ENCODE measurements at places on chromosomes 1 and 21.

DNA sequence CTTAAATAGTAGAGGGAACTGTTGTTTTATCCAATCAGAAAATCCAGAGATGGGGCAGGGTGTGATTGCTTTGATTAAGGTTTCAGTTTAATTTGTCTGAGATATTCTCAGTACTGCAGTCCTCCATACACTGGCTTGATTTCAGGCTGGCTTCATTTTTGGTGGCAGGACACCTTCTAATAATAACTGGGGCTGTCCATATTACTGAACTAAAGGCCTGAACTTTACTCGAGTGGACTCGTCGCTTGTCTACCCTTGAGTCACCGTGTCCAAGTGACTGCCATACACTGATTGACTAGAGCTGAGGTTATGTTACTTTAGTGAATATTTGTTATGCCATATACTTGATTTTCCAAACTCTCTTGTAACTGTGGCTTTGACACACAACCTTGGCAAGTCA lies 228.8 kb downstream of the DNAH14 start:
- no peak for DNase-seq

DNA sequence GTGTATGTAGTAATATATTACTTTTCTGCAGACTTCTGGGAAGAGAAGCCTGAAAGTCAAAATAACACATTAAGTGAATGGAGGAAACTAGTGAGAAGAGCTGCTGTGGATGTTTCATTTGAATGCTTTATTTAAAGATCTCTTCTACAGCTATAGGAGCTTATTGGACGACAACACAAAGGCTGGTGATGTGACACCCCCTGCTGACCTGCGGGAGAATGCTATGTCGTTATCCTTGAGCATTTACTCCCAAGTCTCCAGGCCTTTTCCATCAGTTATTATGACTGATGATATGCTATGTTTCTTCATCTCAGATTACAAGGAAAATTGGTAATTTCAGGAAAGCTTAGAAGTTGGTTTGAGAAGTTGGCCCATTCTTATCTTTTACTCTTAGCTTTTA lies 22.3 kb upstream of the PLA2G4A start:
- DNase-seq, result peak; percentile 16

- no peak for DNase-seq
Measured at GRCh38 chr1:201419746-201420607, 1.6 kb downstream of the TNNI1 start.

DNA sequence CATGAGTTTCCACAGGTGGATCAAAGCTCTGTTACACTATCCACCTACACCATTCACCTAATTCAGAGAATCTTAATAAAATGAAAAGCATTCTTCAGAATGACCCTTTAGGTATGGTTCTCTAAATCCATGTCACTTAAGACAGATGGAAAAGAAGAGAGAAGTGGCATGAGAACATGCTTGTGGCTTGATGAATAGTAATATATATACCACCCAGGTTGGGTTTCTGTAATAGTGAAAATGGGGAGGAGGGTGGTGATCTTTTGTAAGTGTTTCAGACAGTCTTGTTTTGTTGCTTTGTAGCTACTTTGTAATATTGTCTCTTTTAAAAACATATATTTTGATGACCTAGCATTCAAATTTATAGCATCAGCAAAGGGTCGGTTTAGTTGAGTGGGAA lies 469.8 kb downstream of the USP25 start:
- DNase-seq, result no peak

DNA sequence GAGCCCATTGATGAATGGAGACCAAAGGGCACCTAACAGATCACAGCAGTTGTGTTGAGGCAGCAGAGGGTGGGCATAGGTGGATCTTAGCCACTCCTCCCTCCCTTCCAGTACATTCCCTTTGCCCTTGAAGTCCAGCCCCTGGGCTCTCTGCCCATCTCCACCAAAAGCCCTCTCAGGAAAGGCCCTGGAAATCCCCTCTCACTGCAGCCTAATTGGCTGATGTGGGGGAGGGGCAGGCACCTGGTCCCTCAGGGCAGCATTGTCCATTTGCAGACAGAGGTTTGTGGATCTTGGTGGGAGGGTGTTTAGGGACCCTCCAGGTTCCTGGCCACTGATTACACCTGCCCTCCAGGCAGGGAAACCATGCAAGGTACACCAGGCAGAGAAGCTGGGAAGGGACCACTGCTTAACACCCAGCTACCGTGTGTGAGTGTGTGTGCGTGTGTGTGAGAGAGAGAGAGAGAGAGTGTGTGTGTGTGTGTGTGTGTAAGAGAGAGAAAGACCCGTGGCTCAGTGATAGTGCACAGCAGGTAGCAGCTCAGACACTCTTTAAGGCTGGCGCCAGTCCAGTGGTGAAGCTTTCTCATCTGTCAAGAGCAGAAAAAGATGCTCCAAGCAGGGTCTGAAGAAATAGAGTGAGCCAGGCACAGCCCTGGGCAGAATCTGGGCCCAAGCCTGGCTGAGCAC lies 71.1 kb downstream of the MATN1 start:
- DNase-seq, result no peak

- peak; percentile 62 for DNase-seq
Measured at GRCh38 chr1:25246600-25247023, 642 bp downstream of the RSRP1 start.

DNA sequence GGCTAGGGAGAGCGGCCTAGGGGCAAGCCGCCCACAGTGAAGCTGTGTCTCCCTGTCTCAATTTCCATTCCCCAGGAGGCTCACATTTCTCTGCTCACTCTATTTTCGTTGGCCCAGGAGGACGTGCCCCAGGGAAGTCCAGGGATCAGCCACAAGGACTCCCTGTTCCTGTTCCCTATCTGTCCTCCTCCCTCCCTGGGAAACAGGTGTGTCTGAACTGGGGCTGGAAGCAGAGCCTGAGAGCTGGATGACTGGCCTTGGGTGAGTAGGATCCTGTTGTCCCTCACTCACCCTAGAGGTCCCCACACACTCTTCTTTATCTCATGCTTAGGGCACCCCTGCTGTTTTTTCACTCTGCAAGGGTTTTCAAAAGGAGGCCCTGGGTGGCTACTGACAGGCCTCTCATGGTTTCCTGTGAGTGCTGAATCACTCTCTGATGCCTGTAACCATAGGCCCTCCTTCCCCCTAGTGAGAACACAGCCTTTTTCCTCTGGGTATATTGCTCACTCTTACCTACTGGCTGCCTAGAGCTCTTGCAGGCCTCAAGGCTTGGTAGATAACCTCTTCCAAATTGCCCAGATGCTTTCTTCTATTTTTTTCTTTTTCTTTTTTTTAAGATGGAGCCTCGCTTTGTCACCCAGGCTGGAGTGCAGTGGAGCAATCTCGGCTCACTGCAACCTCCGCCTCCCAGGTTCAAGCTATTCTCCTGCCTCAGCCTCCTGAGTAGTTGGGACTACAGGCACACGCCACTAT lies 3.3 kb upstream of the UTP11 start:
- DNase-seq, result peak; percentile 79

GRCh38 chr1:91683598-91683951 lies 182.9 kb downstream of the CDC7 start:
- DNase-seq, result no peak

DNA sequence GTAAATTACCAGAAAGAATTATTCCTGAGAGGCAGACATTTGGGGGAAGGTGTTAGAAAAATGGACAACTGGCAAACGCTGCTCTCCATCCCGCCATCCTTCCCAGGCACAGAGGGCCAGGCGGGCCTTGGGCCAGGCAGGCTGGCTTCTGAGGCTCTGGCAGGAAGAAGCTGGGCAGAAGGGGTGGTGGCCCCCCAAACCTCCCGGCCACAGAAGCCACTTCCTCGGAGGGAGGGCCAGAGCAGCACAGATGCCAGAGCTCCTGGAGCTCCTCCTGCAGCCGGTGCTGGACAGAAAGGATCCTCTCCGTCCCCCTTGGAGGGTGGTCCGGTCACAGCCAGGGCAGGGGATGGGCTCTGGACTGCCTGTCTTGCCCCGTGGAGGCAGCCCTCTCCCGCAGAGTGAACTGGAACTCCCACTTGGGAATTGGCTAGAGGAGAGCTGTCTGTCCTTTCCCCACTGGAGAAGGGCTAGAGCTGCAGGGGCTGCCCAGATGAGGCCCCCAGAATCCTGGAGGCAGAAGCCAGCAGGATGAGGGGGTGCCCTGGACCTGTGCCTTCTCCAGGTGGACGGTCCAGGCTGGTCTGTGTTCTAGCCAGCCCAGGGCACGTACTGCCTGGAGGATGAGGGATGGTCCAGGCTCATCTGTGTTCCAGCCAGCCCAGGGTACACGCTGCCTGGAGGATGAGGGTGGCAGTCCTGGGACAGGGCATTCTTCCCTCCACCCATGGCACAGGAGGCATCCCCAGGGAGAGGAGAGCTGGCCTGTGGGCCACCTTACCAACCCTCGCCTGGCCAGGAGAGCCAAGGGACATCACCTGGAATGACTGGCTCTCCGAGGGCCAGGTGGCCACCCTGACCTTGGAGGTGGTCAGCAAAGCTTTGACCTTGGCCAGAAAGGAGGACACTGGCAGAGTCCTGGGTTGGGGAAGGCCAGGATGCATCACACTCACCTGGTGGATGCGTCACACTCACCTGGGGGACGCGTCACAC lies 47.4 kb upstream of the ACTRT2 start:
- DNase-seq, result no peak

DNA sequence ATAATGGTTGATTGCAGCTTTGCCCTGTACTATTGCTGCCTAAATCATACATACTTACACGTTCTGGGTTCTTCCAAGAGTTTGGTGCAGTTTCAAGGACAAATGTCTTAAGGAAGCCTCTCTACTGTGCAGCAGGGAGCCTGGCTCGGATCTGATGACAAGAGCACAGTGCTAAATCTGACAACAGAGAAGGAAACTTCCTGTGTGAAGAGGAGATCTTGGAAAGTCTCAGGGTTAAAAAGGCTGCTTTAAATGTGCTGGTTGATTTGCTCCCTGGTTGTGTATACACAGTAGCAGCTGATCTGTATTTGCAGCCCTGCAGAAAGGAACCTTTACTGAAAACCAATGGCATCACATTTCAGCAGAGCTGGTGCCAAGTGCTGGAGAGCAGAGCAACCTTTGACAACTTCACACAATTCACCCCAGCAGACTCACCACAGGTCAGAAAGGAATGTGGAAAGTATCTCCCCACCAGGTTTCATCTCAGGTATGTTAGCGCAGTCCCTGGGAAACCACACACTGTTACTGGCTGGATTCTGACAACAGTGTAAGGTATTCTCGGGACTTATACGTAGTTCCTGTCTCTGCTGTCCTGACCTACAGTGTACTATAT lies 355.0 kb upstream of the ESRRG start:
- no peak for DNase-seq

DNA sequence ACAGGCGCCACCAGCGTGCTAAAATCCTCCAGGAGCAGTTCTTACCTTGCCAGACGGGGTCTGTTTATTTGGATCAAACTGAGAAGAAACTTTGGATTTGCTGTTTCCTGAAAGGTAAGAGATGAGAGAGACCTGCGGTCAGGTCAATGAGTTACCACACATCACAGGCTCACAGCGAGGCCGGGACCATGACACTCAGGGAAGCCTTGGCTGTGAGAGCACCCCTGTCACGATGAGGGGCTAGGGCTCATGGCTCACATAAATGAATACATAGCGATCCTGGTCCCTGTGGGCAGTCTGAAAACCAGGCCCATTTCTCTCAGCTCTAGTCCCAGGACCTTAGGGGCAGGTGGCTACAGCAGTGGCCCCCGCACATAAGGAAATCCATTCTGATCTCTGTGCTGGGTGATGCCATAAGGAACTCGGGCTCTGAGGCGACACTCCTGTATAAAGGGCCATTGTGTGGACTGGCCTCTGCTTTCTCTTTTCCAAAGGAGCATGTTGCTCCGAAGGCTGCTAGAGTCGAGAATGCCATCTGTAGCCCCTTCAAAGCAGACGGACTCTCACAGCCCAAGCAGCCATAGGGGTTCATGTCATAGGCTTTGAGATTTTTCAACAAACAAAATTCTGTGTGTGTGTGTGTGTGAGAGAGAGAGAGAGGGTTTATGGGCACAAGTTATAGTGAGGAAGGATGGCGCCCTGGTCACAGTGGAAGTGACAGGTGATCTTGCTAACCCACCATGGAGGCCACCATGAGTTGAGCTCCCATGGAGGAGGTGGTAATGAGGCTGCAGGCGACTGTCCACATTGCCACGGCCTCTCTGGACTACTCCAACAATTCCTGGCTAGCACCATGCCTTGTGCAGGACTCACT lies 9.0 kb upstream of the SRM start:
- no peak for DNase-seq

DNA sequence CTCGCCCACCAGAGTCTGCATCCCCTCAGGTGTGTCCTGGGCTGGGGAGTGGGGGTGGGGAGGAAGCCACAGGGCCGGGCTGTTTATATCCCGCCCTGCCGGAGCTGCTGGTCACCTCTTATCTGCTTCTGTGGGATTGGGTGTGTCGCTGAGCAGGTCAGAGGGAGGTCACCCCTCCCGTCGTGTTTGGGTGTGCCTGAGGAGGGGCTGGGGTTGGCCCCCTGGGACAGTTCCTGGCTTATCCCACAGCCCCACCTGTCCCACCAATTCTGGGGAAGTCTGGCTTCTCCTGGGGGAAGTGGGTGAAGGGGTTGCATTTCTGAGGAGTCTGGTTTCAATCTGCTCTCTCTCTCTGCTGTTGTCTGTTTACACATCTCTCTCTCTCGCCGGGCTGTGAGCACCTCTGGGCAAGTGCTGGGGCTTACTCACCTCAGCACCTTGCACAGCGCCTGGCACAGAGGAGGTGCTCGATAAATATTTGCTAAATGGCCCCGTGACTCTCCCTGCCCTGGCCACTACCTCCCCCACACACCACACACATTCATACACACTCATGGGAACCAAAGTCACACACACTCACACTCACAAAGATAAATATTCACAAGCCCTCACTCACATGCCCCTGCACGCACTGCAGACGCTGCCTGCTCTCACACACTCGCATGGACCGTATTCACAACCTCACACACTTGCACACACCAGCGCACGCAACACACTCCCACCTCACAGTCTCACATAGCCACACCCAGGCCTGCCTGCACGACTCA lies 8.3 kb downstream of the ELF3 start:
- no peak for DNase-seq

DNA sequence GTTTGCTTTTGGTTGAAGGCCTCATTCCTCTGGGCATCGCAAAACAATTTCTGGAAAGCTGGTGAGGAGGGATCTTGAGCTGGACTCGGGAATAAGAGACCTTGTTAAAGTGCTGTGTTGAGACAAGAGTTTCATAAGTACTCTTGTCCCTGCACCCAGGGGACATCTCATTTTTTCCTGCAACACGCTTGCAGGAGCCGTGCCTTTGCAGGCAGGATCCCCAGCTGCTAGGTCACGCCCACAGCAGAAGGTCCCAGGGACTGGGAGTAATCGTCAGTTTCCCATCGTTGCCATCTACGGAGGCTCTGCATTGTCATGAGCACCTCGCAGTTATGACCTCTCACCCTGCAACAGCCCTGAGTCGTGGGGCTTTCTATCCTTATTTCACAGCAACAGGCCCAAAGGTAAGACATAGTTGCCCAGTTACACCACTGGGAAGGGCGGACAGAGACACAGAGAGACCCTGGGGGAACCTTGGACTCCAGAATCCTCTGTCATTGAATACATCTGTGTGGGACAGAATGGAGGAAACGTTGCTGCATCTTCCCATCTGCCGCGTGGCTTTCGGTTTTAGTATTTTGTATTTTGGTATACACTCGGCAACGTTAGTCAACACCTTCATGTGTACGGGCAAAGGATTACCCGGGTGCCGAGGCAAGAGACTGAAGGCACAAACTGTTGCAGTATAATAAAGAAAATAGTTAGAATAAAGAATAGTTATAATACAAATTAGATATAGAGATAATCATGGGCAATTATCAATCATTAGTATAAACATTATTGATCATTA lies 60.4 kb upstream of the DMRTB1 start:
- DNase-seq, result no peak

Data from activated CD4-positive, alpha-beta T cell treated with anti-CD3 and anti-CD28 coated beads for 36 hours (primary cell).